B cell (primary cell): ENCODE measurements at places on chromosomes 5 and 9. TPM values are rescaled to one million over a fixed set of nuclear protein-coding genes. Genes with fewer than 3 reads are reported as not detected.

GRCh38 chr5:96235008-96235910 is 197.8 kb downstream of the PCSK1 start:
- H3K27me3 ChIP-seq = no peaks in the 10 kb centered on the region
- no peak overlapping the region for H3K27ac ChIP-seq
- H3K36me3 ChIP-seq = no peaks in the 10 kb centered on the region
- no peak for DNase-seq
- no peak overlapping the region for H3K4me3 ChIP-seq

- no peaks in the 10 kb centered on the region for H3K36me3 ChIP-seq
- no peak overlapping the region for H3K27ac ChIP-seq
- no peaks in the 10 kb centered on the region for H3K27me3 ChIP-seq
- no peaks in the 10 kb centered on the region for H3K4me1 ChIP-seq
- DNase-seq = no peak
Measured at GRCh38 chr5:110031402-110032140, 341.8 kb downstream of the MAN2A1 start.

DNA sequence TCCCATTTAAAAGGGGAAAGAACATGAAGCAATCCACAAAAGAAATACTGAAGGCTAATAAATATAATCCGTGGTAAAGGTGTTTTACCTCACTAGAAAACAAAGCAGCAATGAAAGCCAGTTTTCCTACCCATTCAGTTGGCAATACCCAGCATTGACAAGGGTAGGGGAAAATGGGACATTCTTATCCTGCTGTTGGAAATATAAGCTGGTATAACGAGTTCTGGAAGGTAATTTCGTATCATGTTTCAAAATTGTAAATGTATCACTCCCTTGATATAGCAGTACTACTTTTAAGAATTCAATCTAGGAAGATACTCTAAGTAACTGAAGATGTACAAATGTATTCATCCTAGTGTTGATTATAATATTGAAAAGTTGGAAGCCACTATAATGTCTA is 22.9 kb upstream of the RALGPS1 start:
- H3K4me3 ChIP-seq = no peak overlapping the region
- H3K4me1 ChIP-seq = no peaks in the 10 kb centered on the region
- no peak overlapping the region for H3K27ac ChIP-seq
- H3K36me3 ChIP-seq = no peaks in the 10 kb centered on the region
- DNase-seq = no peak

DNA sequence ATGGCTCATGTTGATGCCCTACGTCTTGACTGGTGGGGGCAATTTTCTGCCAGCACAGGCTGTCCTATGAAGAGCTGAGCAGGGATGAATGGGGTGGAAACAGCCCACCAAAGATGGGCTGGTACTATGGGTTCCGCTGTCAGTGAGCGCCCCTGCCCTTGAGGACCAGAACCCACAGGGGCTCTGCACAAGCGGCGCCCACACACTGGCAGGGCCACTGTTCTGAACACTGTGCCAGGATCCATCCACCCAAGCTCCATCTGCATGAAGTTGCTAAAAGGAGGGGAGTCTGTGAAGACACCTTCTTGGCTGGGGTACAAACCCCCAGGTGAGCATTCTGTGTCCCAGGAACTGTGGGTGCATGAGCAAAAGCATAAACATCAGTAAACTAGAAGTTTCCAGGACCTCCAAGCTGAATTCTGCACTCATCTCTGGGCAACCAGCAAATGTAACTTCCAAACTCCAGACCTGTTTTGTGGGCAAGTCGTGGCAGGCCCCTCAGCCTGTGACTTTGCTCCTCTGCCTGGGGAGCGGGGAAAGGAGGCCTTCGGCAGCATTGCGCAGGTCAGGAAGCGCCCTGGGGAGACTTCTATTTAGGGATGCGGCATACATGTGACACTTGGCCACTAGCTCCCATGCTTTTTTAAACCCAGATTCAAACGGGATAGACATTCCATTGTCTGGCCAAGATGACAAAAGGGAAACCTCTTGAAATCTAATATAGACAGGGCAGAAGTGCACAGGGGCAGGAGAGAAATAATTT is 48.9 kb downstream of the PTPN3 start:
- H3K36me3 ChIP-seq = no peaks in the 10 kb centered on the region
- no peaks in the 10 kb centered on the region for H3K4me1 ChIP-seq
- no peak for DNase-seq
- H3K4me3 ChIP-seq = no peak overlapping the region
- H3K27me3 ChIP-seq = peaks cover 6% of the 10 kb centered on the region

DNA sequence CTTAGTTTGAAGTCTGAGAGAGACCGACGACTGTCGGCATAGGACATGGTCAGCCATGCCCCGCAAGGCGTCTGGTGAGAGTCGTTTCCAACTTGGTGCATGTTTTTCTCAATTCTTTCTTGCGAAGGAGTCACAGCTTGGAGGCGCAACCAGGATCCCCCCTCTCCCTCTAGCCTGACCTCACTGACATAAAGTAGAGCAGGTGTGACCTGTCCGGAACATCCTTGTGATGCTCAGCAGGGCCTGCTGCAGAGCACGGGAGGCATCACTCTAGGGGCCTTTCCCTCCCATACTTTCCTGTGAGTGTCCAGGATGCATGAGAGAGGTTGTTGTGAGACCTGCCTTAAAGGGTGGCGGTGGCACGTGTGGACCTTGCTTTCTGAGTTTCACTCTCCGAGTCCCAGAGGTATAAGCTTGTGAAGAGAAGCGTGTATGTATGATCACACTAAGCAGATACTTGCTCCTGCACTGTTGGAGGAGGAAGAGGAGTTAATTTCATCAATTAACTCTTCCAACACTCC is 5.0 kb downstream of the TENT4A start:
- DNase-seq = no peak
- peaks cover 65% of the 10 kb centered on the region for H3K4me1 ChIP-seq
- peaks cover 8% of the 10 kb centered on the region for H3K36me3 ChIP-seq
- H3K27me3 ChIP-seq = no peaks in the 10 kb centered on the region
- H3K27ac ChIP-seq = no peak overlapping the region
- no peak overlapping the region for H3K4me3 ChIP-seq

Gene CD14
- 0.97 and 1.8 TPM in 2 replicates for total RNA-seq

Gene CAPSL
- total RNA-seq = not detected in 2 replicates
